ENCODE measurements at places on chromosomes 3 and 15. TPM values are rescaled to one million over a fixed set of nuclear protein-coding genes. Genes with fewer than 3 reads are reported as not detected.

The GAP43 gene
- not detected for total RNA-seq

The GJD2 gene
- not detected for total RNA-seq

The ZNF148 gene
- total RNA-seq = 39.1 TPM

The GABRR3 gene
- not detected for total RNA-seq

The BOC gene
- not detected for total RNA-seq

The KIF15 gene
- 66.4 TPM for total RNA-seq

The ANAPC13 gene
- total RNA-seq = 24.9 TPM

The IQCF2 gene
- total RNA-seq = not detected

The ADCY5 gene
- not detected for total RNA-seq

GRCh38 chr3:46119253-46119652 lies 88.9 kb downstream of the CCR1 start:
- no peak for DNase-seq
- peaks cover 19% of the 10 kb centered on the region for H3K36me3 ChIP-seq
- peaks cover 15% of the 10 kb centered on the region for H3K4me1 ChIP-seq
- no peak overlapping the region for H3K4me3 ChIP-seq
- H3K27ac ChIP-seq = no peak overlapping the region
- H3K27me3 ChIP-seq = peaks cover 14% of the 10 kb centered on the region

DNA sequence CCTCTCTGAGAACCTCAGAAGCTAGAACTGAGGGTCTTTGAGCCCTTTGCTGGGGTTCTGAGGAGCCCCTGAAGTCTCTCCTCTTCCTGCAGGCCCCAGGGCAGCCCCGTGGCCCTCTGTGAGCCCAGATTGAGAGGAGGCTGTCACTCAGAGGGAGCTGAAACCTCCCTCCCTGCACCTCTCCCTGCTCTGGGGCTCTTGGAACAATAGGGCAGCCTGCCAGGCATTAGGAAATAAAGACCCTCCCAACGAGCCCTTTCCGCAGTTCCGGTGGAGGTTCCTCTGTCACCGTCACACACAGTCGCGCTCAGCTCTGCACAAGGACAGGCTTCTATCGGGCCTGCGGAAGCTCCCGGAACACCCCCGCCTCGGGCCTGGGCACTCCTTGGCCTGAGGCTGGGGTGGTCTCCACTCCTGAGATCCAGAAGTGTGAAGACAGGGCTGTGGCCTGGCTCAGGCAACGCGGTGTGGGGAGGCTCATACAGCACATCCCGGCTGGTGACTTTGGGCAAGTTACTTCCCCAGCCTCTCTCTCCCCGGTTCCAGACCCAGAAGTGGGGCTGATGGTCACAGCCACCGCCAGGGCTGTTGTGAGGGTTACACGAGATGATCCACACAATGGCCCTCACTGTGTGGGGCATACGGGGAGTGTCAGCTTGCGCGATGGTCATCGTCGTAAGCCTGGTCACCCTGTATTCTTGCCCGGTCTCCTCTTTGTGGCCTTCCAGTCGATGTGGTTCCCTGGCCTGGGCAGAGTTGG lies 17.7 kb downstream of the MELTF start:
- no peaks in the 10 kb centered on the region for H3K4me1 ChIP-seq
- no peak for DNase-seq
- no peaks in the 10 kb centered on the region for H3K36me3 ChIP-seq
- no peaks in the 10 kb centered on the region for H3K27me3 ChIP-seq

DNA sequence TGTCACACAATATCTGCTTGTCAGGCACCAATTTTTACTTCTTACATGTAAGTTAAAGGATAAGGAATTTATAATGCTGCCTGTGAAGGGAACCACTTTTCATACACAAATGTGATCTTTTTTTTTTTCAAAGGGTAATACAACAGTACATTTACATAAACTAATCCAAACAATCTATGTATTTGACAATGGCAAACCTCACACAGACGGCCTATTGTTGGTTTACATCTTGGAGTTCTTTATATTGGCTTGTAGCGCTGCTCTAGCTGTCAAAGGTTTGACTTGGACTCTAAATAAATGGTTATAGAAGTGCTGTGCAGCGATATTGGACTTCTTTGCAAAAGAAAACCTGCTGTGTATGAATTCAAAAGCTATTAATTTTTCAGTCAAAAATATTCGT lies 598.0 kb downstream of the FOXP1 start:
- no peak for DNase-seq
- peaks cover 86% of the 10 kb centered on the region for H3K36me3 ChIP-seq
- no peak overlapping the region for H3K27ac ChIP-seq
- peaks cover 54% of the 10 kb centered on the region for H3K4me1 ChIP-seq

- no peak overlapping the region for H3K4me3 ChIP-seq
- no peak overlapping the region for H3K27ac ChIP-seq
- H3K4me1 ChIP-seq = peaks cover 2% of the 10 kb centered on the region
- DNase-seq = no peak
Observed at GRCh38 chr3:124985349-124985748, 50.8 kb upstream of the MUC13 start.

DNA sequence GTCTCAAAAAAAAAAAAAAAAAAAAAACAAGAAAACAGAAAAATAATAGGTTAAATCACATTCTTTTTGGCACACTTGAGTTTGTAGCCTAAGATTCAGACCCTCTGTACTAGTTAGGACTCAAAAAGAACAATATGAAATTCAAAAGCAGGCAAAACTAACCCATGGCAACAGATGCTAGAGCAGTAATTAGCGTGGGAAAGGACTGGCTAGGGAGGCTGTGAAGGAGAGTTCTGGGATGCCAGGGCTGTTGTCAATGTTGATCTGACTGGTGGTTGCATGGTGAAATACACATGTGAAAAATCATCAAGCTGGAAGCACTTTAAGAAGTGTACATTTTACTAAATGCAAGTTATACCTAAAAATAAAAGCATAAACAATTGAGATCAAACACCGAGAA lies 35.6 kb downstream of the KLHL6 start:
- DNase-seq = no peak
- peaks cover 52% of the 10 kb centered on the region for H3K4me1 ChIP-seq
- no peak overlapping the region for H3K4me3 ChIP-seq
- H3K27me3 ChIP-seq = no peaks in the 10 kb centered on the region
- peaks cover 49% of the 10 kb centered on the region for H3K36me3 ChIP-seq
- H3K27ac ChIP-seq = no peak overlapping the region

DNA sequence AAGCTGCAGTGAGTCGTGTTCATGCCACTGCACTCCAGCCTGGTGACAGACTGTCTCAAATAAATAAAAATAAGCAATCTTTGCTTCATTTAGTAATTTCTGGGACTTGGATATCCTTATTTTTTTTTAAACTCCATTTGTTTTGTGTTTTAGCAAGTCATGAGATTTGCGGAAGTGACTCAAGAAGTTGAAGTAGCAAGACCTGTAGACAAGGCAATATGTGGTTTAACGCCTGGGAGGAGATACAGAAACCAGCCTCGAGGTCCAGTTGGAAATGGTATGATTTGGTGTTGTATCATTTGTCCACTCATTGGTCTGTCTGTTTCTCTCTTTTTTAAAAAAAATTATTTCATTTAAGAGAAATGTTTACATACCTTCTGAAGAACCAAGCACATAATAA lies 16.6 kb upstream of the RPLP1 start:
- H3K36me3 ChIP-seq = peaks cover 68% of the 10 kb centered on the region
- H3K27me3 ChIP-seq = no peaks in the 10 kb centered on the region
- no peak overlapping the region for H3K4me3 ChIP-seq
- H3K27ac ChIP-seq = no peak overlapping the region

- no peak overlapping the region for H3K27ac ChIP-seq
- peaks cover 12% of the 10 kb centered on the region for H3K4me1 ChIP-seq
- H3K4me3 ChIP-seq = no peak overlapping the region
Observed at GRCh38 chr3:187896646-187897045, 151.4 kb upstream of the BCL6 start.

DNA sequence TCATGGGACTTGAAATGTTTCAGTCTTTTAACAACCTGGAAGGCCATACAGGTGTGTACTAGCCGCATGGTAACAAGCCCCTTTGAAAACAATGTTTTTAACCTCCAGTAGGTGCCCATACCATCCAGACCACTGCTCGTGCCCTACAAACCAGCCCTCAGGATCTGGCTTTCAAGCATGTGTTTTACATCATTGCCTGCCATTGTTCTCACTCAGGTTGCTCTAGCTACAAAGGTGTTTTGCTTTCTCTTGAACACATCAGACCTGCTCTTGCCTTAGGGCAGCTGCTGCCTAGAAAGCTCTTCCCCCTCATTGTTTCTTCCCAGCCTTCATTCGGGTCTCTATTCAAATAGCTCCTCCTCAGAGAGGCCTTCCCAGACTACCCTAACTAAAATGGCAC lies 32.3 kb upstream of the MAP3K13 start:
- H3K4me1 ChIP-seq = peaks cover 15% of the 10 kb centered on the region
- DNase-seq = no peak
- H3K27ac ChIP-seq = no peak overlapping the region
- peaks cover 5% of the 10 kb centered on the region for H3K27me3 ChIP-seq
- no peaks in the 10 kb centered on the region for H3K36me3 ChIP-seq

DNA sequence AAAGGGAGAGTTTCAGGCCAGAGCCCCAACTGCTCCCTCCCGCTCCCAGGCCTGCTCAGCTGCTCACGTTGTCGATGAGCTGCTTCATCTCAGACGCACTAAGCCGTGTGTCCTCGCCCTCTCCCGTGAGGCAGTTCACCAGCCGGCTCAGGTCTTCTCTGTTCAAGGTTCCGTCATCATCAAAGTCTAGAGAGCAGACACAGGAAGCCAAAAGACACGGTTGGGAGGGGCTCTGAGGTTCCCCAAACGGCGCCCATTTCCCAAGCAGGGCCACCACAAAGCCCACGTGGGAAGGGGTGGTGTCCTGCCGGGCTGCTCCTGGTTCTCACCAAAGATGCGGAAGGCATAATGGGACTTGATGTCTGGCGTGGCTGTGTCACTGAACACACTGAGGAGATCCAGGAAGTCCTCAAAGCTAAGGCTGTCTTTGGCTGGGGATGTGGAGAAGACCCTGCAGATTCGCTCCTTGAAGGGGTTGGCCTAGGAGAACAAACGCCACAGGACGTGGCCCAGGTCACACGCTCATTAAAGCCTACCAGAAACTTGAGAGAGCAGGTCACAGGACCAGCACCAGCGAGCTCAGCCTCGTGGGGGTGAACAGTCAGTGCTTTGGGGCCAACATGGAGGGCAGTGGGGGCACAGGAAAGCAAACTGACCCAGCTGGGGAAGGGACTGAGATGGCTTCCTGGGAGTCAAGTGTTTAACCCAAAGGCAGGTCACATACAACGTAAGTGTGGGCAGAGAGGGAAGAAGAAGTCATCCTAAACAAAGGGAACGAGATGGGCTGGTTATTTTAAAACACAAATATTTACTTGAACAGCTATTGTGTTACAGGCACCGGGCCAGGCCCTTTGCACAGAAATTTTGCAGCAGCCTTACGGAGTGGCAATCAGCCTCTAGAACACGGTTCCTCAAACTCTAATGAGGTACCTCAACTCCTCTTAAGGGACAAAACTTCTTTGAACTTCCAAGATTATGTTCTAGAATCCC lies 2.4 kb downstream of the CIB1 start:
- peak overlapping the region; percentile 92 for H3K4me3 ChIP-seq
- H3K27me3 ChIP-seq = no peaks in the 10 kb centered on the region
- DNase-seq = peak; percentile 89
- peak overlapping the region; percentile 93 for H3K27ac ChIP-seq
- peaks cover 36% of the 10 kb centered on the region for H3K36me3 ChIP-seq
- H3K4me1 ChIP-seq = peaks cover 50% of the 10 kb centered on the region

DNA sequence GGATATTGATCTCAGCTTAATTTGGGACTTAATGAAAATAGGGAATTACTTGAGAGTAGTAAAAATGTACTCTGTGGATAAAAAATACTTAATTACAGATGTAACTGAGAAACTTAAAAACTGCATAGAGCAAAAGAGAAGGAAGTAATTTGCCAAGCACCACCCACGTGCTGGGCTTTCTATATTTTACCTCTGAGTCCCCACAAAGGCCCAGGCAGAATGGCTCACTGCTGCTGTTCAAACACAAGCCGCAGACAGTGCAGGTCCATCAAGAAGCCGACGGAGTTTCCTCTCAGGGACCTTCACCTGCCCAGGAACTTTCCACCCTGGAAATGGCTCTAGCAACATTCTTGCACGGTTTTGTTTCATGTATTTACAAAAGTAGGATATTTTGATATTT lies 77.2 kb upstream of the TRPM1 start:
- H3K27me3 ChIP-seq = peaks cover 4% of the 10 kb centered on the region
- H3K4me1 ChIP-seq = peaks cover 8% of the 10 kb centered on the region
- no peak for DNase-seq
- H3K4me3 ChIP-seq = no peak overlapping the region
- H3K36me3 ChIP-seq = peaks cover 3% of the 10 kb centered on the region

GRCh38 chr3:194009892-194010533 lies 125.9 kb upstream of the HES1 start:
- no peaks in the 10 kb centered on the region for H3K36me3 ChIP-seq
- H3K27ac ChIP-seq = no peak overlapping the region
- H3K4me1 ChIP-seq = no peaks in the 10 kb centered on the region
- no peak overlapping the region for H3K4me3 ChIP-seq

DNA sequence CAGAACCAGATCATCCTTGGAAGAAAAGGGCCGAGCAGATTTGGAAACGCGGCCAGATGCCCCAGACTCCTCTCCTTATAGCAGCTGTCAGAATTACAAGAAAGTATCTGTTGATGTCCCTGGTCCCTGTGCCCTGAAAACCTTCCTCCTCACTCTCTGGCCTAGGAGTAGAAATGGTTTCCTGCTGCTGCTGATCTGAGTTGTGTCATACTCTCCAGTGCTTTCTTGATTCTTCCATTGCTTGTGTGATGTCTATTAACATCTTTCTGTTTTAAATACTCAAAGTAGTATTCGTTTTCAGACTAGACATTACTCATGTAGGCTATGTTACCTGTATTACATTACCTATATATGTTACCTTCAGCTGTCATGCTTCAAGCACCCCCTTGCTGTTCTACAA lies 26.8 kb upstream of the HERC1 start:
- H3K4me1 ChIP-seq = peaks cover 23% of the 10 kb centered on the region
- no peaks in the 10 kb centered on the region for H3K36me3 ChIP-seq
- peak overlapping the region; percentile 87 for H3K27ac ChIP-seq
- H3K27me3 ChIP-seq = no peaks in the 10 kb centered on the region
- H3K4me3 ChIP-seq = no peak overlapping the region

DNA sequence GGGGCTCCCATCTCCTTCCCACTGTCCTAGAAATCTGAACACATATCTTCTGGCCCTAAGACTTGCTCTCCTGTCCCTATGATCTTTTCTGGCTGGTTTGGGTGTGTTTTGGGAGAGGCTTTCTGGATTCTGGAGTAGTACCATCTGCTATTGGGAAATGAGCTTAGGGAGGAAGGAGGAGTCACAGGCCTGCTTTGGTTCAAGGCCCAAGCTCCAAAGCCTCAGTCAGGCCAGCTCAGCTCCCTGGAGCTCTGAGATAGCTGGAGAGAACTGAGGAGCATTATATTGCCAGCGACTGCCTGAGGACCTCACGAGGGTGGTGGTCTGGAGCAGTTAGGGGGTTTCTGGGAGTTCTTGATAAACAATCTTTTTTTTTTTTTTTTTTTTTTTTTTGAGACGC lies 18.7 kb downstream of the RASGRF1 start:
- H3K36me3 ChIP-seq = no peaks in the 10 kb centered on the region
- DNase-seq = no peak
- no peaks in the 10 kb centered on the region for H3K27me3 ChIP-seq
- H3K4me3 ChIP-seq = no peak overlapping the region

DNA sequence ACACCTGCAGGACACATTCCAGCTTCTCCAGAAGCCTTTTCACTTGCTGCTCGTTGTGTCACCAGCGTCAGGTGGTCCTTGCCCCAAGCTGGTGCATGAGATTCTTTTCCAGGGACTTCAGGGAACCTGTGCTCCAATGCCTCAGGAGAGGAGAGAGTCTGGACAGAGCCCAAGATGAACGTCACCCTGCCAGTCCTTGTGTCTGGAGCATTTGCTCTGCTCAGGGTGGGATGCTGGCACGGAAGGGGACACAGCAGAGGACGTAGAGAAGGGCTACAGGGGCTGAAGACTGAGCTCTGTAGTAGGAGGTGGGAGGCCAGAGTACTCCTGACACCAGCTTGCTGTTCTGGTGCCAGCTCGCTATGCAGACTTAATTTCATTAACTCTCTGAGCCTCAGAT lies 262.1 kb downstream of the XXYLT1 start:
- no peaks in the 10 kb centered on the region for H3K36me3 ChIP-seq
- DNase-seq = no peak
- no peak overlapping the region for H3K4me3 ChIP-seq
- H3K4me1 ChIP-seq = no peaks in the 10 kb centered on the region
- peaks cover 7% of the 10 kb centered on the region for H3K27me3 ChIP-seq

Measured in activated CD8-positive, alpha-beta T cell treated with anti-CD3 and anti-CD28 coated beads, Interleukin-2, amount 10 ng/mL, durations not matched to agents 7 days and 5 days (primary cell).